ENCODE measurements at places on chromosomes 6 and 20. TPM values are rescaled to one million over a fixed set of nuclear protein-coding genes. Genes with fewer than 3 reads are reported as not detected.

- peak; percentile 88 for DNase-seq
Measured at GRCh38 chr6:21596145-21596948, 2.8 kb downstream of the SOX4 start.

- DNase-seq = no peak
Measured at GRCh38 chr20:6864740-6865139, 97.3 kb downstream of the BMP2 start.

GRCh38 chr6:35049156-35049735 lies 91.9 kb downstream of the TCP11 start:
- DNase-seq = no peak

- DNase-seq = peak; percentile 58
Measured at GRCh38 chr20:46206025-46206424, 87.9 kb downstream of the CD40 start.

- no peak for DNase-seq
Measured at GRCh38 chr6:29953686-29954085, 11.4 kb downstream of the HLA-A start.

- DNase-seq = no peak
Measured at GRCh38 chr20:37878835-37879599, 23.9 kb upstream of the VSTM2L start.

DNA sequence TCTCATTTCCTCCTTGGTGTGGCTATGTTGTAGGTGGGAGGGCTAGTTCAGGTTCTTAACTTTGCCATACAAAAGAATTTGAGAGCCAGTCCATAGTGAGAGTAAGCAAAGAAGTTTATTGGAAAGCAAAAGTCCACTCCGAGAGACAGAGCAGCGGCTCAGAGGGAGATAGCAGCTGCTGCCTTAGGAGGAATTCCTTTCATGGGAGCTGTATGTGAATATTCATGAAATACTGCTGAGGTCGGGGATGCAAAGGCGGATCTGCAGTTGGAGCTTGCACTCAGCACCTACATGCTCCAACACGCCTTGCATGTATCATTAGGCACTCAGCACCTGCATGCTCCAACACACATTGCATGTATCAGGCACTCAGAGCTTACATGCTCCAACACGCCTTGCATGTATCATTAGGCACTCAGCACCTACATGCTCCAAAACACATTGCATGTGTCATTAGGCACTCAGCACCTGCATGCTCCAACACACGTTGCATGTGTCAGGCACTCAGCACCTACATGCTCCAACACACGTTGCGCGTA lies 54.9 kb downstream of the CDH4 start:
- DNase-seq = no peak

- DNase-seq = no peak
Measured at GRCh38 chr6:330948-331347, 38.7 kb downstream of the DUSP22 start.

GRCh38 chr20:56711018-56711417 lies 81.9 kb downstream of the TFAP2C start:
- DNase-seq = no peak

DNA sequence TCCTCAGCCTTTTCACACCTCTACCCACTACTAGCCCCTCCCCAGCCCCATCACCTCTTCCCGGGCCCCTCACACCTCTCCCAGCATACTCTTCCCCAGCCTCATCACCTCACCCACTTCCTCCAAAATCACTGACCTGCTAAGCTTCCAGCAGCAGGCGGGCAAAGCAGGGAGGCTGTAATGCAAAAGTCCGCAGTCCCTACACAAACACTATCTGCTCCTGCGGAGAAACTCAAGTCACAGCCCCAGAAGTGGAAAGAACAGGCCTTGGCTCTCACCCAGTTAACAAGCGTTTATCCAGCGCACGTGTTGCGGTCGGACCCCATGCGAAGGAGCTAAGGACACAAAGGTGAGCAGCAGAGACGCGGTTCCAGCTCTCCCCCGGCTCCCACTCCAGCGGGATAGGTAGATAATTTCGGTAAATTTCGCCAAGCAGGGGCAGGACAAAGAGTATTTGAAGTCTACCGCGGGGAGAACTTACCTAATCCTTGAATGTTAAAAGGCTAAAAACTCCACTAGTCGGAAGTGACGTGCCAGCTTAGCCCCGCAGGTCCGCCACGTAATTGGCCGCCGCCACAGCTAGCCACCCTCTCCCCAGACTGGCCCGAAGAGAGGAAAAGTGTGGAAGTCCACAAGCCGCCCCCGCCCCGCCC lies 728 bp upstream of the TRIM39 start:
- peak; percentile 88 for DNase-seq

DNA sequence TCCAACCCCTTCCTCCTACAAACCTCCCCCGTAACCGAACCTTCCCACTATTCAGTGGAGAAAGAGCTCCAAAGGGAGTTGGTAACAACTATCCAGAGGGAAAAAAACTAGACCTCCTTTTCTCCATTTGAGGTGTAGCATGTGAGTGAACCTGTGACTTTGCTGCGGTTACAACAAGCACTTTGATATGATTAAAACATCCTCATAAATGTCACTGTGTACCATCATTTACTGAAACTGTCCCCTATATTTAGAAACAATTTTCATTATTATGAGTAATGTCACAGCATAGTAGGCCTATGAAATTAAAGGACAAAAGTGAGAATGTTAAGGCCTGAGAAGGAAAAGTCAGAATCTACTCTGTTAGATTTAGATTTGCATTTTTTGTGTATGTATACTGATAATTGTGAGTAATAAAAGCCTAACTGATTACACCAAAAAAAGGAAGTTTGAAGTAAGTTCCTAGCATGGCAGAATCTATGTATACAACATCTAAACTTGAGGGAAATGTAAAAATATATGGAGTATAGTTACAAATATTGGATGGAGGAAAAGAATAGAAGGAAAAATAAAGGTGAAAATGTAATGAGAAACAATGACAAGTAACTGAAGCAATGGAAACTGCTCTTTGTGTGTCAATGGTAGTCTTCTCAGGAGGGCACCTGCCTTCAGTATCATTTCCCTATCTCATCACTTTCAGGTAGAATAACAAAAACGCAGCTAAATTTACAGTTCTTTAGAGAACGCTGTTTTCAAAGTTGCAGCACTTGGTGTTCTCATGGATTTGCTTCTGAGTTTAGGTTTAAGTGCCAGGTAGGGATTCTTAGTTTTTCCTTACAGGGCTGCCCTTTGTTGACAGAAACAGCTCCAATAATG lies 145.9 kb downstream of the IMPG1 start:
- DNase-seq = no peak

DNA sequence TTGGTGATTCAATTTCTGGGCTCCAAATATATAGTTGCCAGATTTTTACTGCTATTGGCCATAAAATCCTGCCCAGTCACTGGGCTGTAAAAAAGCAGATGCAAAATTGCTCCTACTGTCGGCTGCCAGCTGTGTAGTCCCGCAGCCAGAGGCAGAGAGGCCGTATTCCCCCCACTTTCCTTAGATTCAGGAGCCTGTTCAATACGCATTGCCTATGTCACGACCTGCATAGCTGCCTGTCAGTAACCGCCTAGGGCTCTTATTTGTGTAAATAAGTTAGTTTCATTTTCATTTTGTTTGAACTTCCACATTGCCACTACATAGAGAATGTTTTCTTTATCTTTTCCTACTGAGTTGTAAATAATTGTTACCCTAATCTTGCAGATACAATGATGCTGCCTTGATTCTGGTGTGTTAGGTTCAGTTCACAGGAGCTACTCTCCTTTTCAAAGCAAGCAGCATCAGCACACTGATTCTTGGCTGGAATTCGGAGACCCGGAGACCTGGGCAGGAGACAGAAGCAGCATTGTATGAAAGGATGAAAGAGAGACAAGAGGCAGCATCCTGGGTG lies 46.0 kb upstream of the UST start:
- no peak for DNase-seq

DNA sequence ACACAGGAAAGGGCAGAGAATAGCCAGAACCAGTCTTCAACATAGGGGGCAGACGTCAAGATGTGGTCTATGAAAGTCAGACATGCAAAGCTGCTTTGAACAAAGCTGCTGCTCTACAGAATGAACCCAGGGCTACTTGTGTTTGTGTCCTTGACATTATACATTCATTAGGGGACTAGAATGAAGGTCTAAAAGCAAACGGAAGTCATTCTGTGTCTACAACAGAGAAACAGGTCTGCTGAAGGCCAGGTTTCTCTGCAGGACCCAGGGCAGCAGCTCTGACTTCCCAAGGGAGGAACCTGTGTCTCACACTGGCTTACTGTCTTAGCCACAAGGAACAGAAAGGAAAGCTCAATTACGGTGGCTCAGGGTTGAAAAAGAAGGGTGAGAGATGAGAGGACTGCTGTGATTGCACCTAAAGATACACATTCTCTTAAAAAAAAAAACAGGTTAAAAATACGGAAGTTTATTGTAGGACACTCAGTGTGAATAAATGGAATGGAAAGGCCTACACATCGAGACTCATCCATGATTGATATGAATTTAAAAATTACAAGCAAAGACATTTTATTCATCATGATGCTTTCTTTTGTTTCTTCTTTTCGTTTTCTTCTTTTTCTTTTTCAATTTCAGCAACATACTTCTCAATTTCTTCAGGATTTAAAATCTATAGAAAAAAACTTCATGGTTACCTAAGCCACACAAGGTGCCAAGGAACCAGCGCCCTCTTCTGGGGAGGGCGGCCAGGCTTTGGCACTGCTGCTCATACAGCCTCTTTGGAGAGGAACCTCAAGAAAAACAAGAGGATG lies 6.7 kb downstream of the PSMA7 start:
- DNase-seq = peak; percentile 94

DNA sequence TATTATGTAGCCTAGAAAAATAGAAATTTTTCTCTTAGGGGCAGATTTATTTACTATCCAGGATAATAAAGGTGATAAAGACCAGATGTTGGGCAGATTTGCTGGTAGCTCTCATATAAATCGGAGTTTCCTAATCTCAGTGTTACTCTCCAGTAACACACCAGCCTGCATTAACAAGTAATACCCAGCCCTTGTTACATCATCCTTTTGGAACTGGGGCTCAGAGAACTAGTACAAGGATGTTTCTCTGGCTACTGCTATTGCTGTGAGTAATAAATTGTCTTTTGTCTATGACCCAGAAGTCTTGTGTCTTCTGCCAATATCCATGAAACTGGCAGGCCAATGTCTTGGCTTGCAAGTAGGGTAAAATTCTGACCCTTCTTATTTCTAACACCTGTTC lies 16.8 kb downstream of the TPD52L1 start:
- no peak for DNase-seq

GRCh38 chr6:17790489-17790888 lies 83.8 kb upstream of the NUP153 start:
- DNase-seq = no peak

DNA sequence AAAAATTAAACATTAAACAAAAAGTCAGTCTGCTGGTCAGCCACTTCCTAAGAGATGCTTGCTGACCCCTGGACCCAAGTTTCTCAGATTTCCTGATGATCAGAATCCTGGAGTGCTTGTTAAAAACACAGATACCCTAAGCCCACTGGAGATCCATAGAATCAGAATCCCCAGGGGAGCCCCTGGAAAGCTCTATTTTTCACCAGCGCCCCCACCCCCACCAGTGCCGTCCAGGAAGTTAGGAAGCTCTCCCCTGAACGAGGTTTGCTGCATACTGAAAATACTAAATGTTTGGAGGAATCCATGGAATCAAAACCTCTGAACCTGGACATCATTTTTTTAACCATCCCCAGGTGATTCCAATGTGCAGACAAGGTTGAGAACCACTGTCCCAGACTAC lies 69.2 kb downstream of the BFSP1 start:
- no peak for DNase-seq

GRCh38 chr6:129369737-129370136 lies 340.2 kb downstream of the ARHGAP18 start:
- no peak for DNase-seq

GRCh38 chr6:74177506-74177905 lies 481.5 kb downstream of the CD109 start:
- no peak for DNase-seq

DNA sequence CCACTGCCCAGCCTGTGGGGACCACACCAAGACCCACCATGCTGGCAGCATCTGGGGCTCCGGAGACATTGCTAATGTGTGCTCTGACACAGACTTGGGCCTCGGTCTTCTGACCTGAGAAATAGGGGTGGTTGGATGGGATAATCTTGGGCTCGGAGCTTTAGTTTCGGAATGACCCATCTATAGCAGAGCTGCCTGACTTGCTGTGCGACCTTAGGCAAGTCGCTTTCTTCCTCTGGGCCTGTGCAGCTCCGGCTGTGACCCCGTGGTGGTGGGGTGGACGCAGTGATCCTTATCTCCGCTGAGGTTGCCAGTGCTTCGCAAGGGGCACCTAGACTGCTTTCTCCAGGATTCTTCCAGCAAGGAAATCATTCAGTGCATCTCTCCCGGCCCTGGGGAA lies 43.7 kb downstream of the CEBPB start:
- no peak for DNase-seq

GRCh38 chr6:111625461-111626391 lies 20.0 kb upstream of the TRAF3IP2 start:
- no peak for DNase-seq

DNA sequence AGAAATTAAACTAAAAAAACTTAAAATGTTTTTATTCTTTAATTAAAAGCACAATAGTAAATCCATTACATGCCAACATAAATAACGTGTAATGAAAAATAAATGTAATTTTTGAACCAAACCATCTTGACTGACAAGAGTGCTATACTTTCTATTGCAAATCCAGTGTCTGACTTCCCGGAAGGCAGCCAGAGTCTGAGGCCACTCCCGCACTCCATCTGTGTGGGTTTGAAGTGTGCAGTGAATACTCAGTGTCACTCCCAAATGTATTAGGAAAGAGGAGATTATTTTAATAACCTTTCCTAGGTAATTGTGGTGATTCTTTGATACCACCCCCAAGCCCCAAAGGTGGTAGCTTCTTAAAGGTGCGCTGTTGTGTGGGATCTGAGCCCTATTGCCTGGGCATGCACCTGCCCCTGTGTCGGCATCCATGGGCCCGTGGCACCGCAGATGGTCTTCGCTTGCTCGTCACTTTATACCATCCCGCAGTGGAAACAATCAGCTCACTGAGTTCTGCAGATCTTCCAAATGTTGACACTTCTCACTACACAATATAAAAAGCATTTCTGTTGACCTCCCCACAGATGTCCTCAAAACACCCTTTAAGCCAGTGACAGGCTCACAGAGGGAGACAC lies 391.2 kb downstream of the THBS2 start:
- DNase-seq = no peak

DNA sequence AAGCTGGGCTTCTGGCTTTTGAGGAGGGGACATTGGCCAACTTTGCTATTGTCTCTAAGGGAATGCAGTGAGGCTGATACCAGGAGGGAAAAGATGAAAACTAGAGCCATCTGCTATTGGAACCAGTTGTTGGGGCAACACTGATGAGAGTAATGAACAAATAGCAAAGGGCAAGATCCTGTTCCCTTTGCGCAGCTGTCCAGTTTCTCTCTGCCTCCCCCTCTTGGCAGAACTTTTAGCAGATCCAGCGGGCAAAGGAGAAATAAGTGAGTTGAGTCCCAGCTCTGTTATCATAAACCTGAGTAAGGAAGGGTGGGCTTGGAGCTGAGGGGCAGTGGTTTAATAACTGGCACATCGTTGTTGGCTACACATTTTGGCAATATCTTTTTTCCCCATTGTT lies 126.8 kb downstream of the AKAP7 start:
- no peak for DNase-seq

Gene MAP7
- total RNA-seq = 41.8 TPM

Gene DPPA5
- not detected for total RNA-seq

Gene DNAH8
- 0.08 TPM for total RNA-seq

Gene RSPO4
- 0.59 TPM for total RNA-seq

Gene CAP2
- 1.4 TPM for total RNA-seq

Gene TSBP1
- total RNA-seq = not detected

Gene ZNF217
- total RNA-seq = 37.8 TPM

Gene TCP11
- total RNA-seq = 1.7 TPM

Gene EDN3
- 0.96 TPM for total RNA-seq

Gene MAN1A1
- 85.7 TPM for total RNA-seq

Gene NEURL2
- 8.1 TPM for total RNA-seq

Gene CLPSL1
- total RNA-seq = not detected

Gene SLC52A3
- total RNA-seq = 7.5 TPM

Gene TPX2
- 5.9 TPM for total RNA-seq
